ENCODE measurements at places on chromosomes 6 and 20.

GRCh38 chr6:100078509-100078908 is 84.5 kb upstream of the MCHR2 start:
- no peak for DNase-seq

- DNase-seq: no peak
Measured at GRCh38 chr6:50778696-50779095, 40.0 kb upstream of the TFAP2B start.

GRCh38 chr20:11952639-11953038 is 34.9 kb downstream of the BTBD3 start:
- no peak for DNase-seq

GRCh38 chr20:45873409-45874103 is 7.5 kb upstream of the ZSWIM1 start:
- no peak for DNase-seq

Data from Right ventricle myocardium inferior (tissue), 1 donor.